ENCODE measurements at places on chromosomes 3 and 15.

- no peak for DNase-seq
These were observed 27.5 kb downstream of the SMAD3 start for GRCh38 chr15:67092752-67093503.

DNA sequence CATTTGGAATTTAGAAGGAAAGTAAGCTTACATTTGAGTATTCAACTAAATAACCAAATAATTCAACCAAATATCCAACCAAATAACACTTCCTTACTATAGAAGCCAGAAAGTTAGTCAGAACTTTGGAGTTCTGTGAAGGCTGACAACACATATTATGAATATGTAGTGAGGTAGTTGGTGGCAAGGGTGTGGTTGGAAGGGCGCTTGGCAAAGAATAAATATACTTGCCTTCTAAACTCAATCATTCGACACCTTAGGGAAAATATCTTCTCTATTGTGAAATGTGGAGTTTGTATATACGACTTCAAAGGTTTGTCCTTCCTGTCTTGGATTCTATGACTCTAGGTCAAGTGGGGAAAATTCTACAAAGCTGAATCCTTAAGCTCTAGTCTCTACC lies 111.7 kb upstream of the OSTN start:
- no peak for DNase-seq

GRCh38 chr3:37741644-37742043 lies 120.0 kb upstream of the CTDSPL start:
- DNase-seq, result no peak

DNA sequence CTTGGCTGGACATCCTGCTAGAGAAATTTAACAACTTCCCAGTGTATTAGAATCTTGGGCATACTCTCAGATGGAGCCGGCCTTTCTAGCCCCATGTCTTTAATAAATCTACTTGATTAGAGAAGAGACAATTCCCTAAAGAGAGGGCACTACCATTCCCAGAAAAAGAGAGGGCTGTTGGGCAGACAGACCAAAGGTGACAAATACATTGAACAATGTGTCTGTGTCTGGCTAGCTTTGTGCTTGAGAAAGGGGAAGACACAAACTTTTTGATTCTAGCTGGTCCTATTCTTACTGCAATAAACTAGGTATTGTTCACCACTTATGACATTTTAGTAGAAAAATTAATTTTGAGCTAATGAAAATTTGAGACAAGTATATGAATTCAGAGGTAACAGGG lies 57.7 kb downstream of the DUT start:
- no peak for DNase-seq

- DNase-seq, result no peak
These were observed 83.4 kb upstream of the WNT7A start for GRCh38 chr3:13963137-13963886.

- DNase-seq, result no peak
These were observed 279.8 kb downstream of the ZPLD1 start for GRCh38 chr3:102714567-102714966.

GRCh38 chr15:25739687-25740121 lies 123.4 kb downstream of the ATP10A start:
- DNase-seq, result no peak

DNA sequence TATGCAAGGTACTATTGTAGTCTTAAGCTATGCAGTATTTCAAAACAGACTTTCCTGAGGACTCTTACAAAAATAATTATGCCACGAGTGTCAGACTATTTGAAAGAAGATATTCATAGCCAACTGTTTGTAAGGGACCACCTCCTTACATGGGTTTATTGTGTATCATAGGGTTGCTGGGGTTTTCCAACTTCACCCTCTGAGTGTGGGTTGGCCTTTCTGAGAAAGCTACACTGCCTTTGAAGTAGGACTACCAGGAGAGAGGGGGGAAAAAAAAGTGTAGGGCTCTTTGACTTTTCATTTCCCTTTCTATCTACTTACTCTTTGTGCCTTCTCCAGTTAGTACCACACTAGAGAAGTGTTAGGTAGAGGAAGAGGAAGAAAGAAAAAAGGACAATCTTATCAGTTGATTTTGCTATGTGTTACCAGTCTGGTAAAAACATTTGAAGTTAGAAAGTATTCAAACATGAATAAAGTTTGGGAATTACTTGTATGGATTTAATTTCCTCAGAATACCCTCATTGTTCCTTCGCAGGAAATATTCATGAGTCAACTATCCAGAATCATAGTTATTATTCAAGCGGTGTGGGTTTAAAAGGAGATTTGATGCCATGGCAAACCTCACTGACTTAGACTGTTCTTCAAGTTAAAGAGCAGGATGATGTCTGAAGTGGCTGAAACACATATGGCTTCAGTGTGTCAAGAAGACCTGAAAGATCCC lies 329.3 kb upstream of the THBS1 start:
- DNase-seq, result no peak

- no peak for DNase-seq
These were observed 16.9 kb upstream of the SEMA4B start for GRCh38 chr15:90184119-90184785.

- DNase-seq, result no peak
These were observed 6.9 kb downstream of the INAFM2 start for GRCh38 chr15:40330368-40330836.

GRCh38 chr3:44991326-44991725 lies 15.3 kb downstream of the EXOSC7 start:
- DNase-seq, result no peak

DNA sequence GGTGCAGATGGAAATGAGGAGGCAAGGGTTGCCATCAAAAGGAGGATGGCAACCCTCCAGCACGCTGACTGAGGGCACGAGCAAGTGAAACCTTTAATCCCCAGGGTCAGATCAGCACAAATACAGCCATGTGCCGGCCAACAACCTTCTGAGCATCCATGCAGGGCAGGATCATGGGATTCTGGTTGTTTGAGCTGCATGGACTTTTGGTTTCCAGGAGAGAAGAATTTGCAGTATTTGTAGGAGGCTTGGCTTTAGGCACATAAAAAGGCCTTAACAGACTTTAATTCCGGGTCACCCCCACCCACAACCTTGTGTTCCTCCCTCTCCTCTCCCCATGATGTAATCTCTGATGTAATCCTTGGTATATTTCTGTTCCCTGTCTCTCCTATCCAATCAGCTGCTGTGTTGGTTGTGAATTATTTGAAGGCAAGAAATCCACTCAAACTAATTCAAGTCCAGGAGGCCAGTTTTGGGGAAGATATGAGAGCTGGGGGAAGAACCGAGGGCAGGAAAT lies 254.3 kb downstream of the SHQ1 start:
- DNase-seq, result no peak

DNA sequence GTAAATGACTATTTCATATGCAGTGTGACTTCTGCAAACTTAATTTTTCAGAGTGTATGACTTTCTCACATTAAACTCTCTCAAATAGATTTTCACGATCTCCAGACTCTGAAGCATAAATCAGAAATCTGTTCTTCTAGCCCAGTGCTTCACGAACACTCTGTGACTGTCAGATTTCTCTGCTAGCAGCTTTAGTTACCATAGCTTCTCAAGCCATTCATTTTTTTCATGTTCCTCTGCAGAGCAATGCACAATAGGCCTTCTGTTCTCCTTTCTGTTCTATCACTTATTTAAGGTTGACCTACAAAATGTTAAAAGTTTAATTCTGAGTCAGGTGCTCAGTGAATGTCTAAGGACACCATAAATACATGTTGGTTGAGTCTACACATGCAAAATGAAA lies 1102.2 kb downstream of the TUSC7 start:
- DNase-seq, result no peak

DNA sequence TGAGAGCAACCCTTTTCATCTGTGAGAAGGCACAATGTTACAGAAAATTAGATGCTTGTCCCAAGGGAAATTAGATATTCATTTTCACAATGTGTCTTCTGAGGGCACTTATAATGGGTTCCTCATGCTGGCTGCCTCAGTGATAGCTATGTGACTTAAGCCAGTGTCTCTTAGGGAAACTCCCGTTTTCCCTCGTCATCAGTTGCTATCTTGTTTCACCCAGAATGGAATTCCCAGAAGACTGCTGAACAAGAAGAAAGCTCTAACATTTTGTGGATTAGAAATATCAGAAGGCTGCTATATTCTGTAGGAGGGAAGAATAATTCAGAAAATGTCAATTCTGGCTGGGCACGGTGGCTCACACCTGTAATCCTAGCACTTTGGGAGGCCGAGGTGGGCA lies 67.9 kb upstream of the WDR72 start:
- DNase-seq, result no peak

DNA sequence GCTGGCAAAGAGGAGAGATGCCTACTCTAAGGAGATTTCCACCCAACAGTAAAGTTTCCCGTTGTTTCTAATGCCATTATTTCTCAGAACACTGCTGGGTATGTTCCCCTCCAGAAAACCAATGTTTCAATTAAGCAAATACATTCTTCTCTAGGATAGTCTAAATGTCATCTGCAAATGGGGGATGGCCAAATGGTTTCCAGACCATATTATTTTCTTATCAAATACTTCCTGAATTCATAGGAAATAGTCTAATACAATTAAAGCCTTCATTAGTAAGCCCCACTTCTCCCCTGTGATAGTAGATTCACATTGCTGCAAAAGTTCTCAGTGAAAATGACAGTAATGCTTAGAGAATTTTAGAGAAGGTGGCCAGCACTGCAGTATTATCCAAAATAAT lies 716.6 kb downstream of the GRM7 start:
- DNase-seq, result no peak

DNA sequence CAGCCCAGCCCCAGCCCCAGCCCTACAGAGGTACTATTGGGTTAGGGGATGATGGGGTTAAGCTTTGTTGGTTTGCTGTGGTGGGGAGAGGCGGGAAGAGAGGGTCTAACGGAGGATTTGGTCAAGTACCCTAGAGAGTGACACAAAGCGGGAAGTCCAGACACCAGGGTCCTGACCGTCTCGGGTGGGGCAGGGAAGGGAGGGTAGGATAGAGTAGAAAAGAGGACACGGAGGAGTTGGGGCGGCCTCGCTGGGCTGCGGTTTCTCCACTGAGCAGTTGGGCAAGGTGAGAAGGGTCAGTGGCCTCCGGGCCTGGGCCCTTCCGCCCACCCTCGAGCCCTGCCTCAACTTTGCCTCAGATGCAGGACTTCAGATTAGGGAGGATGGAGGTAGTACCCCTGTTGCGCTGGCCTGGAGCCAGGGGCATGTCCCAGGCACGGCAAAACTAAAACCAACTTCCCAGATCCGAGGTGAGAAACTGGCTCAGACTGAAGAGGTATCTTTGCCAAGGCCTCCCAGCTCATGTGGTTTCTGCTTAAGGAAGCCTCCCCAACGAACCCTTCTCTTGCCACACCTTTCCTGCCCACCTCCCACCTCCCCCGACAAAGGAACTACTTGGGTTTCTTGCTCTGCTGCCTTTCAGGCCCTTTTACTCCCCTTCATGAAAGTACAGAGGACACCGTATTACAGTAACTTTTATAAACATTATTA lies 551 bp downstream of the PML start:
- DNase-seq, result no peak

DNA sequence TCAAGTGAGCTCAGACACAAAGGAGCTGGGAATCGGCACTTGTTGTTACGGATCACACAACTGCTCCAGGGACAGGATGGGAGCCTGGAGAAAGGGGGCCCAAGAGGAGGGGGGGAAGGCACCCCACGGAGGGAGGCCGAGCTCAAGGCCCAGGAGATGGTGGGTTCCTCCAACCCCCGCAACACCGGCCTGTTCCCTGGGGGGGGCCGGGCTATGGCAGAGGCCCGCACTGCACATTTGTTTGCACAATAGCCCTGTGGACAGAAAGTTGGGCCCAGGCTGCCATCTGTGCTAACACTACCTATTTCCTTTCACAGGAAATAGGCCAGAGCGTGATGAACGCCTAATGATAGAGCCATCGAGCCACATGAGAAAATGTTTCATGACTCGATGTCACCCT lies 147.1 kb downstream of the NSMCE3 start:
- no peak for DNase-seq

DNA sequence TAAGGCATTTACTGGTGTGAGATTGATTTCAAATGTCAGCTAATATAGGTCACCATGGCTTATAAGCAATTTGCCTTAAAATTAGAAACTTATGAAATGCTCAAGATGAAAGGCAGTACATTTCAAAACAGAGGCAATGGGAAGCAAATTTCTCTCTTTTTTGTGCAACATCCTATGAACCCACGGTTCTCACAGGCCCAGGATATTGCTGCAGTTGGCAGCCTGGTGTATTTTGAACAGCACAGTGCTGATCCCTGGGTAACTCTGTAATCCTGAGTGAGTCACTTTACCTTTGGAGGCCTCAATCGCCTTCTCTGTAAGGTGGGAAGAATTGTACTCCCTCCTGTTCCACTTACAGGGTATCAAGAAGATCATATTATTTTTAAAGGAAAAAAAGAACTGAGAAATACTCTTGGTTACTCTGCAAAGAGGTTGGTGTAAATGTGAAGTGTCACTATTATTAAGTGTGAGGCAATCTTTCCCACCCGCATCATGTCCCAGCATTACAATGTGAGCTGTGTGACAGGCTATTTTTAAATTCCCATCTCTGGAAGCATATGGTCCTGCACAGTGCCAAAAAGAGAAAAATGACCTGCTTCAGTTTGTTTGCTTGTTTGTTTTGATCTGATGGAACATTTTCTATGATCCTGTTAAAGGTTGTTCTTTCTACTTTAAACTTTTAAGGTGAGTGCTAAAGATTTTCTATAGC lies 190.1 kb upstream of the LPP start:
- no peak for DNase-seq

- no peak for DNase-seq
These were observed 19.3 kb downstream of the CLSTN2 start for GRCh38 chr3:139954146-139954860.

DNA sequence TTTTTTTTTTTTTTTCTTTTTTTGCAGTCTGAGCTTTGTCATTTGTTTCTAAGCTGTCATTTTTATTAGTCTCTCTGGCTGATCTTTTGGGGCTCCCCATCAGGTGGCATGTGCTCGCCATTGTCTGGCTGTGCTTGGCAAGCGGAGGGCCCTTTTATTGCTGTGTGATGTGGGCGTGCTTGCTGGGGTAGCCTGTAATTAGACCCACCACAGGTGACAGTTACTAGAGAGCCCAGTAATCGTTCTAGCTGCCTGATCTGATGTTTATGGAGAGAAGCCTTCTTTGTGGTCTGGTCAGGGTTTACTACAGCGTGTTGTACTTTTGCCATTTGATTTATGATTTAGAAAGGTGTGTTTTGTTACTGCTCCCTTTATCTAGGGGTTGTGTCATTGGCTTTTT lies 179.9 kb downstream of the MCTP2 start:
- DNase-seq, result no peak

DNA sequence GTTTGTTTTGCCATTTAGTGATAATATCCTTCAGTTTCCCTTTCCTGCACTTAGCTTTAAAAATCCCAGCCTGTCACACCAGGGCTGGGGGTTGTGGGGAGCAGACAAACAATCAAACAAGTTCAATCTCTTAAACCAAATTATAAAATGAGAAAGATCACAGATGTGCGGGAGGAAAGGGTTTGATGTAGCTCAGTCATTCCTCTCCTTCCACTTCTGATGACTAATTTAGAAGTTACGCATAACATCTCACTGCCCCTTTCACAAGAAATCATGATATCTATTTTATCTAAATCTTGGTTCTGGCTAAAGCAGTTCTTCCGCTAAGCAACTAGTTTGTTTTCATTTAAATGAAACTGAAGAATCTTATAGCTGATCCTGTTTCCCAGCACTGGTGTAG lies 34.1 kb upstream of the ATG7 start:
- no peak for DNase-seq

DNA sequence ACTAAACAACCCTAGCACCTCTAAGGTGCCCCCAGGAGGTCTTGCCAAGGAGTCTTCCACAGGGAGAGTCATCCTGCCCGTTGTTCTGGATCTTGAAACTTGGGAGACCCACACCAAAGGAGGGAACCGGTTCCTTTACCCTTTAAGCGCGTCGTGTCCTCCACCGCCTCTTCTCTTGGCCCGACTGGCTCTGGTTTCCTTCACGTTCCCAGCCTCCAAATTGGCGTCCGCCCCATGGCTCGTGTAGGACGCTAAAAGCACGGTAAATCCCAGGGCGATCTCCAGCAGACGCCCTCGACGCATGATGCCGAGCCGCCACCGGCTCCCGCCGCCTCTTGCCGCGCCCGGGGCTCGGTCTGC lies 1.1 kb downstream of the FBN1 start:
- DNase-seq, result no peak

Data from mesenteric fat pad (tissue), 1 donor.